T-helper 17 cell (primary cell): ENCODE measurements at places on chromosomes 2 and 18.
A peak's percentile ranks its signal among the peaks of the same experiment; 100 is the strongest.

DNA sequence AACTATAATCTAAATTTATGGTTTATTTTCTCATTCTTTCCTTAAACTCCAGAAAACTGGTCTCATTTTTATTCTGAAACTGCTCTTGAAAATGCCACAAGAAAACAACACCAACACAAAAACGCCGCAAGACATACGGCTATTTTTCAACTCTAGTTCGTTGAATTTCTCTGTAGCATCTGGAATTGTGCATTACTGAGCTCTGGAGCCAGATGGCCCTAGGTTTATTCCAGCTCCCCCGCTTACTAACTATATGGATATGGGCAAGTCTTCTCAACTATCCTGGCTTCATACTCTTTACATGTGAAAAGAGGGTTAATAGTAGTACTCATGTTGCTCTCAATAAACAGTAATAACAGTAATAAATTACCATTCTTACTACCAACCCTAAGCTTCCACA is 19.9 kb downstream of the FAM98A start:
- DNase-seq = no peak
- H3K36me3 ChIP-seq = peaks cover 6% of the 10 kb centered on the region
- no peaks in the 10 kb centered on the region for H3K27me3 ChIP-seq
- no peak overlapping the region for H3K4me3 ChIP-seq
- H3K4me1 ChIP-seq = peaks cover 10% of the 10 kb centered on the region
- H3K27ac ChIP-seq = no peak overlapping the region

- H3K4me3 ChIP-seq = no peak overlapping the region
- H3K36me3 ChIP-seq = no peaks in the 10 kb centered on the region
- no peak for DNase-seq
- no peaks in the 10 kb centered on the region for H3K4me1 ChIP-seq
- H3K27me3 ChIP-seq = peaks cover 7% of the 10 kb centered on the region
These were observed 143.2 kb upstream of the RND3 start for GRCh38 chr2:150630587-150631235.

GRCh38 chr2:20528713-20529112 is 81.8 kb downstream of the RHOB start:
- H3K4me1 ChIP-seq = no peaks in the 10 kb centered on the region
- no peaks in the 10 kb centered on the region for H3K36me3 ChIP-seq
- H3K27me3 ChIP-seq = peaks cover 11% of the 10 kb centered on the region
- H3K27ac ChIP-seq = no peak overlapping the region
- no peak overlapping the region for H3K4me3 ChIP-seq
- DNase-seq = no peak

DNA sequence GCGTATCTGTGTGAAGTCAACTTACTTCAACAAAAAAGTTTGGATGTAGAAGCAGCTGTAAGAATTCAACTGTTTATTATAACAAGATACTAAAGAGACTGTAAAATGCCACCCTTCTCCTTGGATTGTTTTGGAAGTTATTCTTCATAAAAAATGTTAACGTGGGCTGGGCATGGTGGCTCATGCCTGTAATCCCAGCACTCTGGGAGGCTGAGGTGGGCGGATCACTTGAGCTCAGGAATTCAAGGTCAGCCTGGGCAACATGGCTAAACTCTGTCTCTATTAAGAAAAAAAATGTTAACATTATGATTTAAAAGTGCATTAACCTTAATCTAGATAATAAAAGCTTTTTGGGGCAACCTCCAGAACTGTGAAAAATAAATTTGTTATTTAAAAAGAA is 7.7 kb downstream of the CIAO1 start:
- no peak overlapping the region for H3K4me3 ChIP-seq
- DNase-seq = no peak
- peaks cover 2% of the 10 kb centered on the region for H3K4me1 ChIP-seq

DNA sequence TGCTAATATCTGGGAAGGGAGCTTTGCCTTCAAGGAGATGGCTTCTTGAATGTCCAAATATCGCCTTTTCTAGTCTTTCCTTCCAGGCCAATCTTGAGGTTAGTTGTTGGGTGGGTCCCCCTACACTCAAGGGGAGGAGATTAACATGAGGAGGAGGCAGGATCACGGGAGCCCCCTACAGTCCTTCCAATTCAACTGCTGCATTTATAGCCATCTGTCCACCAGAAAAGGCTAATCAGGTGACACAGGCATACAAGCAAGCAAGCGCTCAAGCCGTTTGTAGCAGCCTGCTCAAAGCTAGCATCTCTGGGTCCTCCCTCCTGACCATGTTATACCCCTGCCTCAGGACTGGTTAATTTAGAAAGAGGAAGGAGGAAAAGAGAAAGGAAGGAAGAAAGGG is 87.6 kb downstream of the MRPS9 start:
- H3K4me3 ChIP-seq = no peak overlapping the region
- no peaks in the 10 kb centered on the region for H3K4me1 ChIP-seq
- H3K36me3 ChIP-seq = no peaks in the 10 kb centered on the region
- H3K27ac ChIP-seq = no peak overlapping the region

GRCh38 chr2:40558761-40559160 is 106.9 kb upstream of the SLC8A1 start:
- no peak overlapping the region for H3K27ac ChIP-seq
- no peak for DNase-seq
- H3K27me3 ChIP-seq = no peaks in the 10 kb centered on the region
- H3K36me3 ChIP-seq = peaks cover 2% of the 10 kb centered on the region
- no peak overlapping the region for H3K4me3 ChIP-seq

DNA sequence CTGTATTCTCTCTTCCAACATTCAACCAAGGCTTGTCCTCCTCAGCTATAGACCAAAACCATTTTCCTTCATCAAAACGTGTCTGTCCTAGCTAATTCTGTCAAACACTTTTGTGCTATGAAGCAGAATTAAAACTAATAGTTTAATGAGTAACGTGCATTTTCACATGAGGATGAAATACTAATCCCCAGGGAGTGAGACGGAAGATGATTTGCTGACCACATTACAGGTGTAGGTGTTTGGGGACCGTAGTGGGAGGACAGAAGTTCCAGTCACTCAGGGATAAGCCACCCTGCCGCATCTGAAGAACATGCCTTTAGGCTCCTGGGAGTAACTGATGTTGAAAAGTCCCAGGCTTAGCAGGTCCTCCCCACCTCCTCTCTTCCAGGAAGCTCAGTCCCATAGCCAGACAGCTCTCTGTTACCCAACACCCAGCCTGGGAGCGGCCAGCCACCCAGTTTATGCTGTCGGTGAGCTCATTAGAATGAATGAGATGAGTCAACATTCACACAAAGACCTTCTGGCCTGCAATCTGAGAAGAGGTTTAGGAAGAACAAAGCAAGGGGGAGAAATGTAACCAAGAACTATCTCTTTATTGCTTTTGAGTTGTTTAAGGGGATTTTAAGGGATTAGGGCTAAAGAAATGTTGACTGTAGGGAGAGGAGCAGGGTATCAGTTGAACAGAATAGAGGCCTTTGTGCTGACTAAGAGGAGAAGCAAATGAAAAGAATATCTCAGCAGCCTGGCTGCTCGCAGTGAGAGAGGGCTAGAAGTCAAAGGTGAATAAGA is 122.5 kb downstream of the FOXI3 start:
- H3K4me1 ChIP-seq = no peaks in the 10 kb centered on the region
- peaks cover 3% of the 10 kb centered on the region for H3K36me3 ChIP-seq
- no peak overlapping the region for H3K4me3 ChIP-seq
- H3K27ac ChIP-seq = no peak overlapping the region

DNA sequence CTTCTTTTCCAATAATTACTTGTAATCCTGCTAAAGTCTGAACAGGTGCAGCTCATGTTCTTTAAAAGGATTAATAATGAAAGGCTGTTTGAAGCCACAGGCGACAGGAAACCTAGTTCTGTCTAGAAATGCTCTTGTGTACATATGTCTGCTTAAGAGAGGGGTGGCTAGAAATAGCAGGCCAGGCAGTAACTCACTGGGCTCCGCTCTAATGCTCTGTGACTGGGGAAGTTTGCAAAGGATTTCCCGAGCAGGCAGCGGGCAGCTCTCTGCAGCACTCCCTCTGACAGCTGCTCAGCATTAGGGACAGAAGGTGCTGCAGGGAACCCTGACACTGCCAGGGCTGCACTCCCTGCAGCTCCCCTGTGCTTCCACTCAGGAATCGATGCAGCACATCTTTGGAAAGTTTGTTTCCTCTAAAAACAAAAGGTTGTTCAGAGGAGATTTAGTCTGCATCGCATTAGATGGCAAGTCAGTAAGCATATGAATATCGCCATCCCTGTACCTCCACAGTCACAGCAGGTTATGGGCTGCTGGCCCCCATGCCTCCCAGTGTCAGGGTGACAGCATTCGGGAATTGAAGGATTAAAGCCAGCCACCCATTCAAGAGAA is 33.1 kb upstream of the TTC39C start:
- H3K36me3 ChIP-seq = peaks cover 9% of the 10 kb centered on the region
- peaks cover 22% of the 10 kb centered on the region for H3K4me1 ChIP-seq
- peak overlapping the region; percentile 82 for H3K27ac ChIP-seq
- DNase-seq = no peak

DNA sequence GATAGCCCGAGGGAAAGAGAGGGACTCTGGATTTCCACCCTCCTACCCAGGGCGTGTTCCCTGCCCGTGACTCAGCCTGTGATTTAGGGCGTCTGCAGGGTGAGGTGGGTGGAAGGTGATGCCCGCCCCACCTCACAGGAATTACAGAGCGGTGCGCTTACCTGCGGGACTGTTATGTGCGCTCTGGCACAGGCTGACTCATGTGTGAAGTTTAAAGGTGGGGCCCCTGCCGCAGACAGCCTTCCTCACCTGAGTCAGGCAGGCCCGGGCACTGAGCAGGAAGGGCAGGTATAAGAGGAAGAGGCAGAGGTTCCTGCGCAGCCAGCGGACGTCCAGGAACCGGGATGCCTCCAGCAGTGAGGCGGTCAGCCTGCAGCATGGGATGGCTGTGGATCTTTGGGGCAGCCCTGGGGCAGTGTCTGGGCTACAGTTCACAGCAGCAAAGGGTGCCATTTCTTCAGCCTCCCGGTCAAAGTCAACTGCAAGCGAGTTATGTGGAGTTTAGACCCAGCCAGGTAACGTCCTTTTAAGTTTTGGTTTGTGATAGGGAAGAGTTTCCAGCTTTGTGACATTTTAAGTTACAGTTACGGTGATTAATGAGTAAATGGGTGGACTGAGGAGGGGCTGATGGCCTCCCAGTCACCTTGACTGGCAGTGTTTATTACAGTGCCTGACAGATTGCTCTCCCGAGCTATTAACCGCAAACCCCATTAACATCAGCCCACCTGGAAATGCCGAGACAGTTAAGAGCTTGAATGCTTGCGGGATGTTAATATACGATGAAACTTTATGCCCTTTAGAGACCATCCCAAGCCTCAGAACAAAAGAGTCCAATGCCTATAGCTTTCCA is 141.6 kb upstream of the TTC39C start:
- peak overlapping the region; percentile 97 for H3K27ac ChIP-seq
- peaks cover 30% of the 10 kb centered on the region for H3K4me1 ChIP-seq
- DNase-seq = no peak
- H3K4me3 ChIP-seq = peak overlapping the region; percentile 75

- H3K36me3 ChIP-seq = peaks cover 3% of the 10 kb centered on the region
- H3K27ac ChIP-seq = no peak overlapping the region
- H3K4me3 ChIP-seq = no peak overlapping the region
- no peak for DNase-seq
- no peaks in the 10 kb centered on the region for H3K27me3 ChIP-seq
These were observed 223.2 kb upstream of the FOSL2 start for GRCh38 chr2:28169492-28169891.

DNA sequence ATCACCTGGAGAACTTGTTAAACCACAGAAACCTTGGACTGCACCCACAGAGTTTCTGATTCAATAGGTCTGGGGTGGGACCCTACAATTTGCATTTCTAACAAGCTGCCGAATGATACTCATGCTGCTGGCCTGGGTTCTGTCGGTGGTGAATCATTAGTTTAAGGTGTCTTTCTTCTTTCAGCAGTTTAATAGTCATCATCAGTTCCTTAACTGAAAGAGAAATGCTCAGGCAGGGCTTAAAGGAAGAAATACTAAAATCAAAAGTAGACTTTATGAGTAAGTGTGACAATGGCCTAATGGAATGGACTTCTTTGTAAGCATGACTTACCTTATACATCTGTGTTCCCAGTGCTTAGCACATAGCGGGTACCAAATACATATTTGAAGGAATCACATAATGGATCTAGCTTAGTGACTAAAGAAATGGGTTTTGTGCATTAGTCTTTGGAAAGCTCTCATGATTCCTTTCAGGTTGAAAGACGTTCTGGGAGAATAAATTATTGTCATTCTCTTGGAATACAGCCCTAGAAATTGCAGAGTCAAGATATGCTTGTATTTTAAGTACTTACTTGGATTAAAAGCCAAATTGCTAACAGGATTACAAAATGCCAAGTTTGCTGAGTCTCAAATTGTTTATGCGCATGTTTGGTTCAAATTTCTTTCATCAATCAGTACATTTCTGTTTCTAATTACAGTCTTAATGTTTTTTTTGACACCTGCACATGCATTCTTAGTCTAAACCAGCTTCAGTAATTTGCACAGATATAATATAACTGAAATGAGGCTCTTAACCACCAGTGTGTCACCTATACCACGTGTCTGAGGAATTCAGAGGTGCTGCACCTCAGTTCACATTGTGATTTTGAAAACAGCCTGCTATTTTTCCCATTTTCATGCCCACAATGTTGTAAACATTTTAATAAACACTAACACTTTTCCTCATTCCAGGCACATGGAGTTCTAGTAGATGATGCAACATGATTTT is 220.3 kb upstream of the NRP2 start:
- no peaks in the 10 kb centered on the region for H3K4me1 ChIP-seq
- H3K4me3 ChIP-seq = no peak overlapping the region
- H3K27me3 ChIP-seq = peaks cover 6% of the 10 kb centered on the region
- no peak for DNase-seq
- no peak overlapping the region for H3K27ac ChIP-seq

DNA sequence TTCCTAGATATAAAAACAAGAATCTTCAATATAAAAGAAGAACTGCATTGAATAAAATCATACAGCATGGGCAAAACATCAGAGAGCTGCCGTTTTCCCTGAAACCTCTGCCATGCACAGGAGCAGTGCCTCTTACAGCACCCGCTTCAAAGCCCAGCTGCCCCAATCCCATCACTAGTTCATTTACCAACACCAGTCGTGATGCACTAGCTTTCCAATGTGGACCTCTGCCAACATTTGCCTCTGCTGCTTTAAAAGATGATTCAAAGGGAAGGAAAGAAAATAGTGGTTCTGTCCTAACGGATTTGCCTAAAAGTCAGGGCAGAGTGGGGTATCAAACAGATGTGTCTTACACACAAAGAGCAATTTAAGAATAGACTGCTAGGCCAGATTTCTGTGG is 43.4 kb upstream of the AP1S3 start:
- peaks cover 4% of the 10 kb centered on the region for H3K36me3 ChIP-seq
- peak overlapping the region; percentile 53 for H3K27ac ChIP-seq
- H3K27me3 ChIP-seq = no peaks in the 10 kb centered on the region
- H3K4me3 ChIP-seq = no peak overlapping the region
- DNase-seq = no peak

- peaks cover 6% of the 10 kb centered on the region for H3K36me3 ChIP-seq
- H3K4me3 ChIP-seq = no peak overlapping the region
- no peaks in the 10 kb centered on the region for H3K27me3 ChIP-seq
- peaks cover 6% of the 10 kb centered on the region for H3K4me1 ChIP-seq
- DNase-seq = no peak
These were observed 16.7 kb downstream of the CPSF3 start for GRCh38 chr2:9440058-9440727.
